ENCODE measurements at places on chromosomes 11 and 22.

GRCh38 chr11:101470881-101471520, 112.8 kb downstream of the TRPC6 start:
- DNase-seq: no peak

- DNase-seq: no peak
These were observed 311.7 kb downstream of the TBC1D22A start for GRCh38 chr22:47074105-47074504.

DNA sequence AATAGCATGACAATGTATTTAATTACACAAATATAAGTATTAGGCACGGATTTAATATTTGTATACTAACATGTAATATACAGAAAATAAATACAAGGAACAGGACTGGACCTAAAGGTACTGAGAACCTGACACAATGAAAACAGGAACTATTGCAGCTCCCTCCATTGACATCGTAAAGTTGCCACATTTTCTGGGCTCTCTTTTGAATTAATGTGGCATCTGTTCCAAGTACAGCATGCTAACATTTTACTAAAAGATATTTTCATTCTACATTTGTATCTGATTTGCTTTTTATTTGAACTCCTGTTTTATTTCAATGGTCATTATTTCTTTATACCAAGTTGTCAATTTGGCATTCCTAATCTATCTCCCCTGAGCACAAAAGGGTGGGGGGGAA, 15.3 kb downstream of the PHF21A start:
- DNase-seq: peak; percentile 8

GRCh38 chr22:48391171-48391711, 1436.4 kb downstream of the BRD1 start:
- DNase-seq: no peak

- no peak for DNase-seq
These were observed 521 bp upstream of the PTS start for GRCh38 chr11:112225753-112226061.

GRCh38 chr11:68312780-68313573, 586 bp downstream of the LRP5 start:
- DNase-seq: no peak

DNA sequence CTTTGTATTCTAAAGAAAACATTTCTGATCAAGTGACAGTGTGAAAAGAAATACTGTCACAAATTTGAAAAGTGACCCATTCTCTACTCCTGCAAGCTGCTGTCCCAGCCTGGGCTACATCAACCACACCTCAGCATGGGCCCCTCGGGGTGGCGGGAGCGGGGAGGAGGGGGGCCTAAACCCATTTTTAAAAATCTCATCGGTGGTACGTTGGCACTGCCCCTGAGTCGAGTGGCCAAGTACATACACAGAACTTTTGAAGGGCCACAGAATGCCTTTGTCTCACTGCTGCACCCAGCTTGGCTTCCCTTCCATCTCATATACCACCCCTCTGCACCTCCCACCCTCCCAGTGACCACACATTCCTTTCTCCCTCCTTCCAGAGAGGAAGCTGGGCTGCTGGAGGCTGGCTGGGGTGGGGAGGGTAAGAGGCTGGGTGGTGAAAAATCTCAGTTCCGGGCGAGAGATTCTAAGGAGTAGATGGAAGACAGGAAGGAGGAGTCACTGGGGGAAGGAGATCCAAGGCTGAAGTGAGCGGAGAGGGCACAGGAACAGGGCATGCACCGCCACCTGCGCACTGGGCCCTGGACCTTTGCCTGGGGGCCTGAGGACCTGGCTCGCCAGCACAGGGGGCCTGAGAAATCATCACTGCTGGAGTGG, 21.1 kb downstream of the FXYD6 start:
- DNase-seq: no peak

GRCh38 chr11:116537121-116537520, 235.7 kb downstream of the BUD13 start:
- DNase-seq: no peak

DNA sequence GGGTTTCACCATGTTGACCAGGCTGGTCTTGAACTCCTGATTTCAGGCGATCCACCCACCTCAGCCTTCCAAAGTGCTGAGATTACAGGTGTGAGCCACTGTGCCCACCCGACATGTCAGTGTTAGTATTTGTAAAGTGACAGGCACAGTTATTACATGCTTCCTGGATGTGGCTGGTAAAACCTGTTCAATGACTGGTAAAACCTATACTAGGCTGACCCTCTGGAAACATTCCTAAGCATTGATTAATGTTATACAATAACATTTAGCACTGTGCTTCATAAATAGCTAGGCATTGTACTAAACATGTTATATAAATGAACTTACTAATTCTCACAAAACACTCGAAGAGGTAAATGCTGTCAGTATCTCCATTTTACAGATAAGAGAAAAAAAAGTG, 20.9 kb upstream of the JHY start:
- no peak for DNase-seq

DNA sequence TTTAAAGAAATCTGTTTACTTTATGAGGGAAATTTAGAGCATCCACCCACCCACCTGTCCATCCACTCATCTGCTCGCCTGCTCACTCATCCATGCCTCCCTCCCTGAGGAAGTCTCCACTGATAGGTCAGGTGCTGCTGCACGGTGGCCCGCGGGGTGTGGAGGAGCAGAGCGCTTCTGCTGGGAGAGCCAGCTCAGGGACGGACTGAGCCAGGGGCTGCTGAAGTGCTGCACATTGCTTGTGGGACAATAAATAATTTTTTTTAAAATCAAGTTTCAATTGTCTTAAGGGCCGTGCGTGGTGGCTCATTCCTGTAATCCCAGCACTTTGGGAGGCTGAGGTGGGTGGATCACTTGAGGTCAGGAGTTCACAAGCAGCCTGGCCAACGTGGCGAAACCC, 148.9 kb downstream of the TBC1D22A start:
- DNase-seq: no peak

- no peak for DNase-seq
These were observed 41.8 kb downstream of the SLN start for GRCh38 chr11:107669893-107670601.

GRCh38 chr11:120147950-120148270, 10.0 kb upstream of the TRIM29 start:
- DNase-seq: no peak

DNA sequence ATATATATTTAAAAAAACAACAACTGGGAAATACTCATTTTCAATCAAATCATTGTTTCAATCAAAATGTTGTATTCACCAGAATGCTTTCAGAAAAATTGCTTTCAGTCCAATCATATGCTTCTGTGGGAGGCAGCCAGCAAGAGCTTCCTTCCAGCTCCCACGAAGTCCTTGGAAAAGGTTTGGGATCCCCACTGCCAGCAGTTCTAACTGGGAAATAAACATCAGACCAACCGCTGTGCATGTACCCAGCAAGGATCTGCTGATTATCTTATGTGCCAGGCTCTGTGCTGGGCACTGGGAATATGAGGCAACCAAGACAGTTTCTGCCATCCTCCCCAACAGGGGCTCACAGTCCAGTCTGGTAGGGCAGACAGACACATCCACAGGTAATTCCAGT, 10.8 kb downstream of the RPS13 start:
- DNase-seq: no peak

DNA sequence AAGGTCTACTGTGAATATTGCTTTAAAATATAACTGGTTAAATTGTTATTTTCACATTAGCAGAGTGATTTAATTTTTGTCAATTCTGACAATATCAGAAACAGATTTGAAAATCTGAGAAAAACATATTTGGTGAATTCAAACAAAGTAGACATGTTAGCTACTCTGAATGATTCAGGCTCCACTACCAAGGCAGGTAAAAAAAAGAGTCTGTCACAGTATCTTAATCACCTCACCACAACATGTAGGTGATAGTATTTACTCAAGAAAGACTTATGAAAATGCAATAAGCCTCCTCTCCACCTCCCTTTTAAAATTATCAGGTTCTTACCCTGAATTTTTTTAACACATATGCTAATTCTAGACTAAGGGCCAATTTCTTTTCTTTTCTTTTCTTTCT, 42.6 kb downstream of the DDI1 start:
- DNase-seq: no peak

DNA sequence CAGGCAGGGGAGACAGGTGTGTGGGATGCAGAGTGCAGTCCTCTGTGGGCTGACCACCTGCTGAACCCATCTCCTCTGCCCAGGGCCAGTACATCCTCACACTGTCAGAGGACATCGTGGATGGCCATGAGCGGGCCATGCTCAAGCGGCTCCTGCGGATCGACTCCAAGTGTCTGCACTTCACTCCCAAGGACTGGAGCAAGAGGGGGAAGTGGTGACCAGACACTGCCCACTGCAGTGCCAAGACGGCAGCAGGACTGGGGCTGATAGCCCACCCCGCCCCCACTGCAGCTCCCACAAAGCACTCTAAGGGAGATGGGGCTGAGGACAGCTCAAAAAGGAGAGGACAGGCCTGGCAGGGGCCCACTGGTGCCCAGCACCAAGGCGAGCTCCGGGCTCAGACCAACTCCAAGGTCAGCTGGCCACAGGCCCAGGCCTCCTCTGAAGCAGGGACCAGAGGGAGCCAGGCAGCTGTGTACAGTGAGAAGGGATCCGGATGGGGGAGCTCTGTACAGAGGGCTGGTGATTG, 1.6 kb downstream of the RNASEH2C start:
- DNase-seq: no peak
